ENCODE measurements at places on chromosomes 2 and 18.

DNA sequence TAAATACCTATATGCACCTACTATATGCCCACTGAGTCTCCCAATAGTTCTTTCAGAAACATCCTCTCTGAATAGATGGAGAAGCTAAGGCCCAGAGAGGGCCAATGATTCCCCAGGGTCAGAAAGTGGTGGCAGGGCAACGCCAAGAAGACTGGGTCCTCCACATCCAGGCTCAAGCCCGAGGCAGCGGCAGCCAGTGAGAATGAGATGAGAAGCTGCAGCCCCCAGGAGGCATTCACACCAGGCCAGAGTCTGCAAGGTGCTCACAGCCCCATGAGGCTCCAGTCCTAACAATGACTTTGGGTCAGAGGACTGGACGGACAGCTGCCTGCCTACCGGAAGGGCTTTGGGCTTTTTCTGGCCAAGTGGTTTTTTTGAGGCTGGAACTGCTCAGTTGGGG lies 3.5 kb downstream of the TEX261 start:
- no peak for DNase-seq

DNA sequence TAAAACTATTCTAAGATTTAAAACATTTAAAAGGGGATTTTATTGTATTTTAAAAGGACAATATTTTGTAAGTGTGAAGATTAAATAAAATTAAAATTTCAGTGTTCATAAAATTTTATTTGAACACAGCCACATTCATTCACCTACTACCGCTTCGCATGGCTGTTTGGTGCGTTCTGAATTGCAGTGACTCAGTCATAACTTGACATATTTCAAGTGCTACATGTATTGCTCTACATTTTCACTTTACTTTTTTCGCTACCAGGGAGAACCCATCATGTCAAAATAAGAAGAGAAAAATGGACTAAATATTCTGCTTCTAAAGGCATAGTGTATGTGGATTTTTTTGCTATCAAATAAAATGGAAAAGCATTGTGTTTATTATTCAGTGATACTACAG lies 8.7 kb downstream of the PTH2R start:
- no peak for DNase-seq

DNA sequence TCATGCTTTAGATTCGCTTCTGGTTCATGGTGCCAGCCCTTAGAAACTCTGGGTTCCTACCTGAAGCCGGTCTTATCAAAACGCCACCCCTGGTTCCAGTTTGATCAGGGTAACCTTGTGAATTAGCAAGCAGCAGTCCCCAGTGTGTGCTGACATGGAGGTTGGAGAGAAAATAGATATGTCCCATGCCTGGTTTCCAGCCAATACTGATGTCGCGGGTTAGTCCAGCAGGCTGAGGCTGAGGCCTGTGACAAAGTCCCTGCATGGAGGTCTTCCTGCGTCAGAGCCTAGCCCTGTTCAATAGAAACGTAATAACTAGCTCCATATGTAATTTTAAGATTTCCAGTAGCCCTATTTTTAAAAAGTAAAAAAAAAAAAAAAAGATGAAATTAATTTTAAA lies 28.2 kb downstream of the LPIN1 start:
- no peak for DNase-seq

DNA sequence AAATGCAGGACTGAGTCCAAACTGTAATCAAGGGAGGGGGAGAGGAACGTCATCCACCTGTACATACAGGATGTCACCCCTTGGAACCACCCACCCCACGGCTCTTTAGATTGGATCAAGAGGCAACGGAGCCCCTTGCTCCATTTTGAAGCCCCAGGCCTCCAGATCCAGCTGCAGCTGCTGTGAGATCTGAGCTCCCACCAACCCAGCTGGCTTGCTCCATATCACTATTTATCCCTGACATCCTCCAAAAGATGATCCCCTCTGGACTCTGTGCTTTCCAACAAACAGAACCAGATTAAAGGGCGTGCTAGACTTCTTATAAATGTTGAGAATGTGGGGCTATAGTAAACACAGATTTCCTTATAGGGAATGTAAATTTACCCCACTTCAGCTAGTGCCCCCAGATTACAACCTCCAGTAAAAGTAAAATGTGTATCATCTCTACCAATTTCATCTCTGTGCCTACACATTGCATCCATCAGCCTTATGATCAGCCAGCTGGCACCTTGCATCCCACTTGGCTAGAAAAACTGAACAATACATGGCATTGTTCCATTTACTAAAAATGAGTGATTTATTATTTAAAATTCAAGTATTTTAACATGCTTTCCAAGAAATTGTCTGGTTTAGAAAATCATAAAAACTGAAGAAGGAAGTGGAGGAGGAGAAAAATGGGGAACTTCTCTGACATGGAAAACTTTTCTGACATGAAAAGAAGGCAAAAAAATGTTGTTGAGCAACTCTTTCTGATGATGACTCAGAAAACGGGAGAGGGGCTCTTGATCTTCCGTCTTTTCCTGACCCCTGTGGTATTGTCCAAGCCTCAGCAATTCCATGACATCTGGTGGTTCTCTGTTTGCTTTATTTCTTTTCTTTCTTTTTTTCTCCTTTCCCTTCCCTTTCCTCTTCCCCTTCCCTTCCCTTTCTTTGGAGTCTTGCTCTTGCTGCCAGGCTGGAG lies 262.6 kb upstream of the THUMPD2 start:
- DNase-seq: no peak

- no peak for DNase-seq
Measured at GRCh38 chr2:158815166-158815565, 20.0 kb downstream of the DAPL1 start.

GRCh38 chr2:122635686-122636085 lies 880.2 kb downstream of the TSN start:
- DNase-seq: no peak

DNA sequence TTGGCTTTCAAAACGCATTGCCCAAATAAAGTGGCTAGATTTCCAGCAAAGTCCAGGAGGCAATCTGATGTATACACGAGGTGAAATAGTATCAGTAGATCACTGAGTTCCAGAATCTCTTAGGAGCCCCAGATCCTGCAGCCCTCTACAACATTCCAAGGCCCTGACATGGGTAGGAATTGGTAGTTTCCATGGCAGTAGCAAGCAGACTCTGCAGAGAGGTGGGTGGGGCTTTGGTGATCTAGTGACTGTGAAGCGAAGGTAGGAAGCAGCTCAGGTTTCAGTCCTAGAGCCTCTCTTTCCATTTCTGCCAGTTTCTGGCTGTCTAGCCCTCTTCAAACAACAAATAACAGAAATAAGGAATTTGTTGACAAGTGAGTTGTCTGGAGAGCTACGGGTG lies 13.8 kb upstream of the SGPP2 start:
- no peak for DNase-seq

GRCh38 chr2:151575338-151575737 lies 158.9 kb downstream of the NEB start:
- DNase-seq: no peak

- no peak for DNase-seq
Measured at GRCh38 chr2:234823196-234823876, 128.5 kb upstream of the SH3BP4 start.

DNA sequence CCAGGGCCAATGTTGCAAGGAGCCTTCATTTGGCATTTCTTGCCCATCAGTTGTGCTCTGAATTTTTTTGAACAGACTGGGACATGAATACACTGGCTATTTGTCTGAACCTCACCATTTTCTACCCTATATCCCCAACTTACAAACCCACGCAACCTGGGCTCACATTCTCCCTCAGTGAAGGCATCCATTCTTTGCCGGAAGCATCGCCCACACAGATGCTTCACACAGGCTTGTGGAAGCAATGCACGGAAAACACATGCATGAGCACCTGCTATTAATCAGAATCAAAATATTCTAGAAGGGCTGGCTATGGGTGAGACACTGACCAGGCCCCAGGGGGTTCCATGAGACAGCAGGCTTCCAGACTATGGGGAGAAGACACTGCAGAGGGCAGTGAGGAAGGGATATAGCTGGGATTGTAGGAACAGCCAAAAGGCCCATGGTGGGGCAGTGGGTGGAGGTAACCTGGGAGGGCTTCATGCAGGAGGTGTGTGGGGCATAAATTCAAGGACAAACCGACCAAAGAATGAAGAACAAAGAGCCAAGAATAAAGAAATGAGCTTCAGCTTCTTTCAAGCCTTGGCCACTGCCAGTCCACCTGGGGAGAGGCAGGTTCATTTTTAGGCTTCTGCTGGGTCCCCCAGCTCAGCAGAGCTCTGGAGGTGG lies 261.5 kb downstream of the CELF4 start:
- DNase-seq: no peak

- peak; percentile 14 for DNase-seq
Measured at GRCh38 chr18:27695503-27695902, 481.4 kb downstream of the CDH2 start.

- DNase-seq: peak; percentile 5
Measured at GRCh38 chr18:79169958-79170555, 100.9 kb downstream of the ATP9B start.

- no peak for DNase-seq
Measured at GRCh38 chr2:25256488-25256875, 85.2 kb downstream of the DNMT3A start.

GRCh38 chr2:175606010-175606841 lies 395.8 kb downstream of the LNPK start:
- DNase-seq: no peak

- DNase-seq: peak; percentile 69
Measured at GRCh38 chr2:234496835-234497593, at the start of gene ARL4C. ARL4C (minus strand) TSS chr2:234497081; CDS start chr2:234496586, 495 bp downstream.

DNA sequence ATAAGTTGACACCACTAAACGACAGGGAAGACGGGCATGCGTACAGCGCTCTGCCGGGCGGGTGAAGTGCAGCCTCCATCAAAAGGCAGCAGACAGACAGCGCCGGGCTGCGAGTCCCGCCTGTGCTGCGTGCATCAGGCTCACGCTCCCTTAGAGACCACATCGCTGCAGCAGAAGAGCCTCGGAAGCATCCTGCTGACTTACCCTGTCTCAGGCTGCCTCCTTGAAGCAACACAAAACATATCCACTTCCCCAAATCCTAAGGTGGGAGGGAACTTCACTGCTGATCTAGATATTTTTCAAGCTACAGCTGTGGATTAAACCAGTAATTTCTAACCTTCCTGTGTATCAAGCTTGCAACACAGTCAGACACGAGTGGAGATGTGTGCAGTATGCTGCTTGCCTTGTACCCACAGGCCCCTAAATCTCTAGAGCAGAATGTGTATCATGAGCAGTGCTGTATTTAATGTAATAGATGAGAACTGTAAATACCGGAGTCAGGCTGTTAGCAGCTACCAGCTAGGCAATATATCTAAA lies 6.4 kb downstream of the MYT1L start:
- no peak for DNase-seq

DNA sequence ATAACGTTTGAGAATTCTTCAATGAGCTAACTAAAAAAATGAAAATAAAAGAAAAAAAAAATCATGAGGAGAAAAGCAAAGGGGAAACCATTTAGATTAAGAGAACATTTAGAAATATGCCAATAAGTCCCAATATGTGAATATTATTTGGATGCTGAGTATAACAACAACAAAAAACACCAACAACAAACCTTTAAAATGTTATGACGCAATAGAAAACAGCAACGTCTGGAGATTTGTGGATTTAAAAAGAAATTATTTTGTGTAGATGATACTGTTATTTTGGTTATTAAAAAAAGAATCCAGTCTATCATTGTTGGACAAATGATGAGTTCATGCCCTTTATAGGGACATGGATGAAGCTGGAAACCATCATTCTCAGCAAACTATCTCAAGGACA lies 417.2 kb downstream of the LRRTM4 start:
- no peak for DNase-seq

GRCh38 chr18:41060967-41061366 lies 894.1 kb upstream of the PIK3C3 start:
- DNase-seq: no peak

GRCh38 chr2:222518570-222519381 lies 94.4 kb downstream of the SGPP2 start:
- DNase-seq: peak; percentile 87

DNA sequence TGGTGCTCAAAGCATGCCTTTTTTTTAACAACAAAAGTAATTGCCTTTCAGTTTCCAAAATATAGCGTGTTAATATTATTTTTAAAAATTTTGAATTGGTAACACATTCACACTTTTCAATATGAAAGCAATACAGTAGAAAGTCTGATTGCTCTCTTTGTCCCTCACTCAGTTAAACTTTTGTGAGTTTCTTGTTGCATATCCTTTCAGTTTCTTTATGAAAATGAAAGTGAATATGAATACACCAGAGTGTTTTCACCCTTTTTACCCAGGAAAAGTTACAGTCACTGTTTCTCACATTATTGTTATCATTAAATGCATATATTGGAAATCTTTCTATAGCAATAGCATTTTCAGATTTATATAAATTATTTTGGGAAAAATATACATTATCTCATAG lies 377.4 kb upstream of the CRIM1 start:
- no peak for DNase-seq

- no peak for DNase-seq
Measured at GRCh38 chr2:52710810-52711618, 1056.6 kb upstream of the CHAC2 start.

DNA sequence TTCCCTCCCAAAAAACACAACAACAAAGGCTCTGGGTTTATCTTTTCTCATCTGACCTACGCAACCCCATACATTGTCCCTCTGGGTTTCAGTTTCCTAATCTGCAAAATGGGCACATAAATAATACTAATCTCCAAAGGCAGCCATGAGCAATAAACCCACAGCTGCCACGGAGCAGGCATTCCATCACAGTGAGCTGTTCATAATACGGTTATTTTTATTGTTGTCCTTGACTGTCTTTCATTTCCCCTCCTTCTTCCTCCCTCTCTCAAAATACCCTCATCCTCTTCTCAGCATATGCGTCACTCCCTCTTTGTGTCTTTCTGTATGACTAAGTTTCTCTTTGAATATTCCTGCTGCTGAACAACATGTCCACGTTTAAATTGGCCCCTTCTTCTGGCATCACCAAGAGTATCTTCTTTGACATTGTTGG lies 129.8 kb upstream of the CAB39 start:
- DNase-seq: no peak

DNA sequence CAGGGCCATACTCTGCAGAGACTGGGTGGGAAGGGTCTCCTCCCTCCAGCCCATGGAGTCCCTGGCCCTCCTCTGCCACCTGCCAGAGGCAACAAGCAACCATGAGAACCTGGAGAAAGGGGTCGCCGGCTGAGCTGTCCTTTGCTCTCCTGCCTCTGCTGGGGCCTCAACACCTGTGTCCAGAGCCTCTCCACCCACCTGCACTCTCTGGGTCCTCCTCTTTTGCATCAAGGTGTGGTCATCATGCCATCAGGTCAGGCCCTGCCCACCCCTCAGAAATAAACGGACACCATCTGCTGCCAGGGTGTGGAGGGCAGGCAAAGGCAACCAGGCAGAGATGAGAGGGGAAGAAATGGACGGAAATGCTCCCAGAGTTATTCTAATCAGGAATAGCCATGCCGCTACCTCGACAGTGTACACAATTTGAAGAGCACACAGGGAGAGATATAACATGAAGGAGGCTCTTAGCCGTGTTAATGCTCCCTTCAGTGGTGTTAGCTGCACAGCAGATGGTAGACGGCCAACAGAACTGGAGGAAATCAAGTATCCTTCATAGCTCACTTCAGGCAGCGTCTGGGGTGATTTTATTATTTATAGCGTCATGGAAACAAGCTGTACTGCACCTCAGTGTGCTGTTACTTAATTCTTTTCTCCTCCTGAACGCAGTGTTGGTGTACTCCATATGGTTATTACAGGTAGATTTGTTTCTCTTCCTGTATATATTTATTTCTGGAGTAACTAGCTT lies 247.9 kb downstream of the TSN start:
- no peak for DNase-seq

GRCh38 chr2:120346667-120347358 lies 877 bp downstream of the INHBB start:
- DNase-seq: no peak

GRCh38 chr2:51093016-51093415 lies 61.1 kb upstream of the NRXN1 start:
- DNase-seq: no peak

GRCh38 chr2:64273524-64274398 lies 129.5 kb upstream of the PELI1 start:
- DNase-seq: peak; percentile 88
